EL (cell line): ENCODE measurements at places on chromosomes 11 and 22.

DNA sequence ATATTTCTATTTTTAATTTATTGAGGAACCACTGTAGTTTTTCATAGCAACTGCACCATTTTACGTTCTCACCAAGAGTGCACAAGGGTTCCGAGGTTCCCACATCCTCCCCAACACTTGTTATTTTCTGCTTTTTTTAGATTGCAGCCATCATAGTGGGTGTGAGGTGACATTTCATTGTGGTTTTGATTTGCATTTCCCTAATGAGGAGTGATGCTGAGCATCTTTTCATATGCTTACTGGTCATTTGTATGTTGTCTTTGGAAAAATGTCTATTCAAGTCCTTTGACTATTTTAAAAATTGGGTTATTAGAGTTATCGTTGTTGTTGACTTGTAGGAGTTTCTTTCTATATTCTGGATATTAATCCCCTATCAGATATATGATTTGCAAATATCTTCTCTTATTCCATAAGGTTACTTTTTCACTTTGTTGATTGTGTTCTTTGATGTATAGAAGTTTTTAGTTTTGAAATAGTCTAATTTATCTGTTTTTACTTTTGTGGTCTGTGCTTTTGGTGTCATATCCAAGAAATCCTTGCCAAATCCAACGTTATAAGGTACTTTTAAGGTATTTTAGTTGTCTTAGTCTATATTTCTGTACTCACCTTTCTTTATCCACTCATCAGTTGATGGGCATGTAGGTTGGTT lies 9.0 kb downstream of the NEAT1 start:
- DNase-seq, result peak; percentile 11

GRCh38 chr11:65454311-65454695 lies 31.7 kb downstream of the NEAT1 start:
- peak; percentile 70 for DNase-seq

- DNase-seq, result peak; percentile 92
Observed at GRCh38 chr11:66015454-66015881, 3.7 kb downstream of the CST6 start.

- peak; percentile 71 for DNase-seq
Observed at GRCh38 chr11:46308631-46309419, 31.4 kb downstream of the CREB3L1 start.

DNA sequence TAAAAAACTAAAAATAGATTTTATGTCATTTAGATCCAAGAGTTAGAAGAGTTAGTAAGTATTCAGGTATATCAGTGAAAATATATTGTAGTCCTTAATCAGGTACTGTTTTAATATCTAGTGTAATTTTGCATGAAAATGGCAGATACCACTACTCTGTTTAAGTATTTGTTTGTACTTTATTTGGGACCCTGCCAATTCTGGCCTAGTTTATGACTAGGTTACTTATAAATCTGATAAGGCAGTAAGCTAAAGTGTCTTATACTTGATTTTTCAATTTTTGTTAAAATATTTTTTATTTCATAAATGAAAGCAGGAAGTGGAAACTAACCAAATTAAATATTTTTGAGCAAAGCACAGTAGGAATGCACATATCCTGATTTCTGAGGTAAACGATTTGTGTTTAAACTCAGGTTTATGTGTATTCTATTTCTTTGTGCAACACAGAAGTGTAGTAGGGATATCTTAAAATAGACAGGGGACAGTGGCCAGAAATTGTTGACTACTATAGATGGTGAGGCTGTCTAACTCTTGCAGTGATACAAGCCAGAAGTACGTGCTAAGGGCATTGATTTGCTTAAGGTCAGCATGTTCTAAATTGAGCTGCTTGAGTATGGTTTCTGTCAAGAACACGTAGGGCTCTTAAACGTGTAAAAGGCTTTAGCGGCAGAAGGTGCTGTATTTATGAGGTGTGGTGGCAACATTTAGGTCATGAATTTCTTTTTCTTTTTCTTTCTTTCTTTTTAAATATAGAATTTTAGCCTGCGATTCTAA lies 34.0 kb downstream of the HIPK3 start:
- DNase-seq, result peak; percentile 13
